ENCODE measurements at places on chromosomes 4 and X. TPM values are rescaled to one million over a fixed set of nuclear protein-coding genes. Genes with fewer than 3 reads are reported as not detected.

Gene GAGE13
- not detected for polyA plus RNA-seq

Gene CT45A5
- not detected for polyA plus RNA-seq

GRCh38 chr4:183468210-183469095 is 24.0 kb downstream of the CDKN2AIP start:
- DNase-seq, result no peak
- no peaks in the 10 kb centered on the region for H3K36me3 ChIP-seq
- H3K27me3 ChIP-seq, result peaks cover 4% of the 10 kb centered on the region
- no peak overlapping the region for H3K27ac ChIP-seq

GRCh38 chrX:9832811-9833210 is 46.6 kb downstream of the SHROOM2 start:
- H3K4me1 ChIP-seq, result peaks cover 13% of the 10 kb centered on the region
- no peaks in the 10 kb centered on the region for H3K36me3 ChIP-seq
- H3K27ac ChIP-seq, result no peak overlapping the region
- H3K4me3 ChIP-seq, result peak overlapping the region; percentile 83
- DNase-seq, result peak; percentile 4

GRCh38 chrX:78321809-78322208 is 5.6 kb downstream of the CYSLTR1 start:
- H3K36me3 ChIP-seq, result peaks cover 3% of the 10 kb centered on the region
- no peaks in the 10 kb centered on the region for H3K27me3 ChIP-seq
- peak overlapping the region; percentile 63 for H3K27ac ChIP-seq
- DNase-seq, result peak; percentile 41
- peak overlapping the region; percentile 81 for H3K4me3 ChIP-seq

DNA sequence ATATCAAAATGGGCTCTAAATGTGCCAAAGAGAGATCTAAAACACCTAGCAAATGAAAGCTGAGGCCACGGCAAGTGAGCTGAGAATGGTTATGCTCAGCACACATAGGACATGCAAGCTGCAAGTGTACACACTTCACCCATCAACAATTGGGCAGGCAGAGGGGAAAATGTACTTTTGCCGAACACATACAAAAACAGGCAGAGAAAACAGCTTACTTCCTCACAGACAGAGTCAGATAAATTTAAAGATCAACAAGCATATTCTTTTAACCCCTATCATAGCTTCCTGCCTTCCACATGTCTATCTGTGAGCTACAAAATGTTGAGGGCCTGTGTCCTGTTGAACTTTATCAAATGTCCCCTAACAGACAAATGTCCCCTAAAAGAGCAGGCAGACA is 60.3 kb downstream of the SH3KBP1 start:
- H3K36me3 ChIP-seq, result no peaks in the 10 kb centered on the region
- H3K27me3 ChIP-seq, result peaks cover 2% of the 10 kb centered on the region
- DNase-seq, result no peak
- H3K27ac ChIP-seq, result peak overlapping the region; percentile 50

DNA sequence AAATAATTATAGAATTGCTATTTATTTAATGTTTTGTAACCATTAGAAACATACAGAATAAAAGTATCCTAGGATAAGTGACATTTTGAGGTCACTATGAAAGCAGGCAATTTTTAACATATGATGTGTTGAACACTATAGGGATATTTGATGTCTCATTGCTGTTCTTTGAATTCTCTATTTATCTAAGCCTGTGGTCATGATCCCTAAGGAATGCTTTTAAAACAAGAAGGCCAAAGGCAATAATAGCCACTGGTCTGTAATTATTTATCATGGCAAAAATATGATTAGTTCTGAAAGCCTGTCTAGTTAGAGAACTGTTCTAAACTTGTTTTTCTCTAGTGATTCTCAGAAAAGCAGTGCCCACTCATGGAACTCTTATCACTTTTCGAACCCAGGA is 186.6 kb downstream of the RPA4 start:
- no peaks in the 10 kb centered on the region for H3K27me3 ChIP-seq
- peaks cover 2% of the 10 kb centered on the region for H3K36me3 ChIP-seq
- no peak overlapping the region for H3K27ac ChIP-seq

GRCh38 chrX:12434493-12434892 is 296.2 kb downstream of the FRMPD4 start:
- no peak for DNase-seq
- H3K4me3 ChIP-seq, result no peak overlapping the region
- no peaks in the 10 kb centered on the region for H3K4me1 ChIP-seq
- H3K27ac ChIP-seq, result no peak overlapping the region

DNA sequence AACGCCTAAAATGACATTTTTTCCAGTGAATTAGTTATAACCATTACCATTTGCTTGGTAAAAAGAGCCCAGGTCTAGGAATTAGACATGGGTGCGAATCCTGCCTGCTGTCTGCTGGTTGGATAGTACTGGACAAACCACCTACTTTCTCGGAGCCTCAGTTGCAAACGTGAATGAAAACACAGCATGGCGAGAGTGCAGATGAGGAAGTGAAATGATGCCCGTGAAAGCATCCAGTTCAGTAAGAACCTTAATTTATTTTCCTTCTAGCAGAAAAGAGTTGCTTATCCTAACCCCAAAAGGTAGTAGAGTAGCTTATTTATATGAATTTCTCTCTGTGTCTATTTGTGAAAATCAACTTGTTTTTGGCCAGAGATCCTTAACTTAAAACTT is 171.4 kb upstream of the GALNT7 start:
- no peak overlapping the region for H3K27ac ChIP-seq
- no peaks in the 10 kb centered on the region for H3K36me3 ChIP-seq

DNA sequence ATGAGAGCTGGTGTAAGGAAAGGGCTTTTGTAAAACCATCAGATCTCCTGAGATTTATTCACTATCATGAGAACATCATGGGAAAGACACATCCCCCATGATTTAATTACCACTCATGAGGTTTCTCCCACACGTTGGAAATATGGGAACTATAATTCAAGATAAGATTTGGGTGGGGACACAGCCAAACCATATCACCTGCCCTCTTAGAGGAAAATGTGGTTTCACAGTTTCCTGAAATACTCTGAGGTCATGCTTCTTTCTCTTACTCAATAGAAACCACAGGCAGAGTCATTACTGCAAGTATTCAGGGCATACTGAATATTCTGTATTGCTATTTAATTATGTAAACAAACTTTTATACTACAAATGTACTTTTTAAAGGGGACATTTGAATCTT is 1453.3 kb downstream of the PCDH18 start:
- H3K27me3 ChIP-seq, result no peaks in the 10 kb centered on the region
- DNase-seq, result no peak
- no peaks in the 10 kb centered on the region for H3K4me1 ChIP-seq
- no peak overlapping the region for H3K27ac ChIP-seq

GRCh38 chrX:154328646-154329045 is 33.1 kb downstream of the TKTL1 start:
- H3K4me1 ChIP-seq, result peaks cover 37% of the 10 kb centered on the region
- peaks cover 4% of the 10 kb centered on the region for H3K27me3 ChIP-seq
- DNase-seq, result no peak
- no peaks in the 10 kb centered on the region for H3K36me3 ChIP-seq

GRCh38 chr4:115090483-115091075 is 22.8 kb downstream of the NDST4 start:
- peak; percentile 7 for DNase-seq
- no peaks in the 10 kb centered on the region for H3K36me3 ChIP-seq
- H3K4me1 ChIP-seq, result no peaks in the 10 kb centered on the region
- H3K27me3 ChIP-seq, result no peaks in the 10 kb centered on the region

GRCh38 chrX:19727887-19728648 is 159.3 kb downstream of the SH3KBP1 start:
- H3K4me1 ChIP-seq, result peaks cover 83% of the 10 kb centered on the region
- peaks cover 2% of the 10 kb centered on the region for H3K27me3 ChIP-seq
- no peaks in the 10 kb centered on the region for H3K36me3 ChIP-seq

- no peak overlapping the region for H3K27ac ChIP-seq
- no peak for DNase-seq
- H3K27me3 ChIP-seq, result no peaks in the 10 kb centered on the region
- H3K36me3 ChIP-seq, result peaks cover 4% of the 10 kb centered on the region
Measured at GRCh38 chr4:187467224-187467623, 528.3 kb upstream of the ZFP42 start.

DNA sequence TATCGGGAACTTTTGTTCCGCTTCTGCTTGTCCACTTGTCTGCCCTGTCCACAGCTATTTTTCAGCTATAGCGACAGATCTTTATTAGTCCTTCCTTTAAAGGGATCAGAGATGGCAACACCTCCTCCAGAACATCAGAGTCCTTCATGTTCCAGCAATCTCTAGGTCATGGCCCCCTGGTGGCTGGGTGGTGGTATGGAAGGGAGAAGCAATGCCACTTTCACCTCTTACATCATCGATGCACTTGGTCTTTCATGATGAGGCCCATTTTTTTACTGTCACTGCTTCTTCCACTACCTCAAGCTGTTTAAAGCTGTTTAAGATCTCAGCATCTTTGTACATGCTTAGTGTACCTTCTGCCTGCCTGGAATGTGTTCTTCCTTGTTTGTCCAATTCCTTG is 106.7 kb downstream of the ARHGAP6 start:
- no peak overlapping the region for H3K4me3 ChIP-seq
- H3K4me1 ChIP-seq, result no peaks in the 10 kb centered on the region
- no peaks in the 10 kb centered on the region for H3K36me3 ChIP-seq
- no peak overlapping the region for H3K27ac ChIP-seq
- DNase-seq, result no peak

All from immature natural killer cell (primary cell).